ENCODE measurements at places on chromosomes 7 and 10.

DNA sequence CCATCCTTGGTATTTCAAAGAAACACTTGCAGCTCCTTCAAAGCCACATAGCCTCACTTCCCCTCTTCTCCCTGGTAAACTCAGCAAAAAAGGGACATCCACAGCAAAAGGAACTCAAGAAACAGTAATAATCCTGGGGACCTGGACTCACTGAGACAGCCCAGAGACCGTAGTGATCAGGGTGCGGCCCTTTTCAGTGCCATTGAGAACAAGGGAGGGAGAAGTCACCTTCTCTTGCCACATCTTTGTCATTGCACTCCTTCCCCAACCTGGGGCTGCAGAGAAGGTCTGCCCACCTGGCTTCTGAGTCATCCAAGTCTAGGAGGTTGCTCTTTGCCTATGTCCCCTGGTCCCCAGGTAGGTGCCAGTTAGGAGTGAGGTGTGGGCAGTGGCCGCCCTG, 93.9 kb upstream of the SH2B2 start:
- no peak for DNase-seq

GRCh38 chr7:135169964-135170273, 588 bp downstream of the CYREN start:
- DNase-seq = no peak

DNA sequence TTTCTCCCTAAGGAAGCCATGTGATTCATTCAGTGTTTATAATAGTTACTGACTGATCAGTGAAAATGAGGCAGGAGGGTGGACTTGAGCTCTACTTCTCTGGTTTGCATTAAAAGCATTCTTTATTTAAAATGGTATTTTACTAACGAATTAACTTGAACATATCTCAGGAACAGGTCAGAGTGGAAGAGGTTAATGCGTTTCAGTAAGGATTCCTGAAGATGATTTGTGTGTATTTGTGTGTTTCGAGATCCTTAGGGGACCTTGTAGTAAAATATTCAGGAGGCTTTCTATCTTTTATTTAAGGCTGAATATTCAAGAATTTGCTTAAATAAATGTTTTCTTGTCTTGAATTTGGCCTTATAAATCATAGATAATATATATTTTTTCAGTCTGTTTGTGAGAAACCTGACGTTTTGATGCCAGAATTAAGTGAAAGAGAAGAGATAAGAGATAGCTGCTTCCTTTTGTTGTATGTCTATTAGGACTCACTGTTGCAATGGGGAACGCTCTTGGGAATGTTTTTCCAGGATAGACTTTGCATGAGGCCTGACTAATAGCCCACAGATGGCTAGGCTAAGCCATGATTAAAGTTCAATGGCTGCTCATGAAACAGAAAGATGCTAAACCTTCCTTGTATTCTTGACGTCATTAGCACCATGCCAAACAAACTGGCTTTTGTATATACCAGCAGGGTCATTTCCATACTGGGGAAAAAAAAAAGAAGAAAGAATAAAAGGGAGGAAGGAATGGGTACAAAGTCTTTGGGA, 93.8 kb upstream of the MTPN start:
- no peak for DNase-seq

GRCh38 chr7:29806208-29806994, at the start of gene WIPF3:
TSS of gene WIPF3 (plus strand) at chr7:29806508. CDS start at chr7:29834725, 28,217 bp downstream.
- DNase-seq = no peak

- DNase-seq = no peak
Measured at GRCh38 chr7:70153933-70154332, 555.7 kb downstream of the AUTS2 start.

GRCh38 chr7:127769696-127770400, 117.9 kb downstream of the SND1 start:
- no peak for DNase-seq

DNA sequence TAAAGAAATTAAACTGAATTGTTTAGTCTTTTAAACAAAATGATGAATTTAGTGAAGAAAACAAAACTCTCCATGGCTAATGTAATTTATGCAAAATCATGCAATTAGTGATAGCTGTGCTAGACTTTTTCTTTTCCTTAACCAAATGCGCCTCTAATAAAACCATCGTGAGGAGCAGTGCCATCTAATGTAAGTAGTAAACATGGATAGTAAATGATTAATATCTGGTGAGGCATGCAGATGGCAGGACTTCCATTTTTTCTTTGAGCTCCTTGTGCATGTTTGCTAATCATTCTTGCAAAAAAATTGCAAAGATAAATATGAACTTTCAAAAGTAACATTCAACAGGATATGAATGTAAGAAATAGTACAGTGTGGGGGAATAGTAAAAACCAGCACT, 2.3 kb downstream of the INSYN2A start:
- DNase-seq = no peak

- DNase-seq = no peak
Measured at GRCh38 chr10:59960751-59961150, 54.4 kb upstream of the CCDC6 start.

GRCh38 chr7:111083413-111083812, 7.5 kb upstream of the LRRN3 start:
- peak; percentile 64 for DNase-seq

GRCh38 chr7:73974101-73974947, 53.6 kb upstream of the ELN start:
- no peak for DNase-seq

- no peak for DNase-seq
Measured at GRCh38 chr7:122018032-122018431, 126.0 kb downstream of the AASS start.

DNA sequence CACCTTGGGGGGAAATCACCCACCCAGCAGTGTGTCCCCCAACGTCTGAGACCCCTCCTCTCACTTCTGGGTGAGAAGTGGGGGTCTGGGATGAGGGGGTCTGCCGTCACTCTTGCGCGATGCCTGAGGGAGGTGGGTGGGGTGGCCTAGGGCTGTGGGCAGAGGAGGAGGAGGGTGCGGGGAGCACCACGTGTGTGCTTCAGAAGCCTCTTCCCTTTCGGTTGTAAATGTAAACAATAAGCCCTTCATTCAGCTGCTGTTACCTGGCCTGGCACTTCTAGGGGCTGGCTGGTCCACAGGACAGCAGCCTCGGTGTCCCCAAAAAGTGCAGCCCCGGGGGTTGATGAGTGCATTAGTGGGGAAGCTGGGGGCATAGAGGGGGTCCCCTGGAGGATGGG, 1.3 kb downstream of the CLIP2 start:
- DNase-seq = no peak

GRCh38 chr7:8052824-8053223, 84.2 kb downstream of the GLCCI1 start:
- DNase-seq = no peak

- DNase-seq = no peak
Measured at GRCh38 chr7:55590517-55591281, 18.4 kb upstream of the VOPP1 start.

DNA sequence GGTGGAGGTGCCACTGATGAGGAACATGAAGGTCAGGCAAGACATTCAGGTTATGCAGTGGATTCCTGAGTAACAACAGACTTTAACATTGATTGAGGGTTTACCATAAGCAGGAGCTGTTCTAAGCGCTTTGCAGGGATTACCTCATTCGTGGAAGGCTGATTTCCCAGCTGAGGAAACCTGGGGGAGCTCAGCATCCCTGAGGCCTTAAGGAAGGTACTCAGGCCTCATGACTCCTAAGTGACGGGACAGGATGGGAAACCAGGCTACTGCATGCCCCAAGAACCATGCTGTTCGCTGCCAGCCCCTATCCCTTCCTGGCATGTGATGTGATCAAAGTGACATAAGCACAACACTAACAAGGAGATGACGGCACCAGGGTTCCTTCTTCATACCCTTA, 143.6 kb upstream of the NFE2L3 start:
- no peak for DNase-seq

GRCh38 chr7:113710310-113711096, 208.3 kb downstream of the PPP1R3A start:
- DNase-seq = peak; percentile 27

DNA sequence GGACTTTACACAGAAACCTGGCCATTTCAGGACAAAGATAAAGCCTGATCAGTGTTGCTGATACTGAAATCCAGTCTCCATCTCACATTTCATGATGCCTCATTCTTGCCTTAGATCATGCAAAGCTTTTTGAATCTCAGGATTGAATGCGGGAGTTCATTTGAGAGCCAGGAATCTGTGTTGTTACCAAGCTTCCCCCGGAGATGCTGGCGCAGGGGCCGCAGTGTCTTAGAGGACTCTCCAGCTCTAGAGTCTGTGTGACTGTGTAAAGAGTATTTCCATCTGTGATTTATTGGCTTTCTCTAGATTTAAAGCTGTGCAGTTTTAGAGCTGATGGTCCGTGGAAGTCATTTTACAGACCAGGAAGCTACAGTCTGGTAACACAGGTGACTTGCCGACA, 32.0 kb downstream of the LMTK2 start:
- DNase-seq = no peak

DNA sequence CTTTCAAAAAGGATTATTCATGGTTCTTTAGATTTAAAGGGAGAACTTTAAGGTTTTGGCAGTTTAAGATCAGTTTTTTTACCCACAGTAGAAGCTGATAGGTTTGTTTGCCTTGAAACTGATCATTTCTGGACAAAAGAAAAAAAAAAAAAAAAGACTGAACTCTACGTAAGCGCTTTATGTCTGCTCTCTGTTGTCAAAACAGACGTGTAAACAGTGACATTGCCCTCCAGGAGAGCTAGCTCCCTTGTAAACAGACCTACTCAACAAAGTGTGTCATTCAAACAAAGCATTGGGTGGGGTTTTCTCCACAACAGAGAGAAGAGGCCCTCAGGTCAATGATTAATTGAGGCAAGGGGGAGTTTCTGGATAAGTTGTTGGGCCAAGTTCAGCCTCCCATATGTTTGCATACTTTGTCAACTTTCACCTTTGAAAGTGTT, 568.1 kb upstream of the LRRN3 start:
- no peak for DNase-seq

DNA sequence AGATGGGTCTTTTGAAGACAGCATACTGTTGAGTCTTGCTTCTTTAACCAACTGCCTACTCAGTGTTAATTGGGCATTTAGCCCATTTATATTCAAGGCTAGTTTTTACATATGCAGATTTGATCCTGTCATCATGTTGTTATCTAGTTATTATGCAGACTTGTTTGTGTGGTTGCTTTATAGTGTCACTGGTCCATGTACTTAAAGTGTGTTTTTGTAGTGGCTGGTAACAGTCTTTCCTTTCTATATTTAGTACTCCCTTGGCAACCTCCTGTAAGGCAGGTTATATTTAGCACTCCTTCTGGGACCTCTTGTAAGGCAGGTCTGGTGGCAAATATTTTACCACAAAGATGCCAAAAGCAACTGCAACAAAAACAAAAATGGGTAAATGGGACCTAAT, 66.7 kb downstream of the TES start:
- no peak for DNase-seq

- DNase-seq = no peak
Measured at GRCh38 chr10:114271779-114272167, 32.7 kb downstream of the VWA2 start.

GRCh38 chr7:38795593-38795992, 113.4 kb downstream of the VPS41 start:
- no peak for DNase-seq

- no peak for DNase-seq
Measured at GRCh38 chr10:117184296-117184695, 13.0 kb upstream of the KCNK18 start.

DNA sequence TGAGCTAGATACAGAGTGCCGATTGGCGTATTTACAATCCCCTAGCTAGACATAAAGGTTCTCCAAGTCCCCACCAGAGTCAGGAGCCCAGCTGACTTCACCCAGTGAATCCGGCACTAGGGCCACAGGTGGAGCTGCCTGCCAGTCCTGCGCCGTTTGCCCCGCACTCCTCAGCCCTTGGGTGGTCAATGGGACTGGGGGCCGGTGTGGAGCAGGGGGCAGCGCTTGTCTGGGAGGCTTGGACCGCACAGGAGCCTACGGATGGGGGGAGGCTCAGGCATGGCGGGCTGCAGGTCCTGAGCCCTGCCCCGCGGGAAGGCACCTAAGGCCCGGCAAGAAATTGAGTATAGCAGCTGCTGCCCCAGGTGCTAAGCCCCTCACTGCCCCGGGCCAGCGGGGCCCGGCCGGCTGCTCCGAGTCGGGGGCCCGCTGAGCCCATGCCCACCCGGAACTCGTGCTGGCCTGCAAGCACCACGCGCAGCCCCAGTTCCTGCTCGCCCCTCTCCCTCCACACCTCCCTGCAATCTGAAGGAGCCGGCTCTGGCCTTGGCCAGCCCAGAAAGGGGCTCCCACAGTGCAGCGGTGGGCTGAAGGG, 1113.8 kb upstream of the LRRTM3 start:
- DNase-seq = no peak

DNA sequence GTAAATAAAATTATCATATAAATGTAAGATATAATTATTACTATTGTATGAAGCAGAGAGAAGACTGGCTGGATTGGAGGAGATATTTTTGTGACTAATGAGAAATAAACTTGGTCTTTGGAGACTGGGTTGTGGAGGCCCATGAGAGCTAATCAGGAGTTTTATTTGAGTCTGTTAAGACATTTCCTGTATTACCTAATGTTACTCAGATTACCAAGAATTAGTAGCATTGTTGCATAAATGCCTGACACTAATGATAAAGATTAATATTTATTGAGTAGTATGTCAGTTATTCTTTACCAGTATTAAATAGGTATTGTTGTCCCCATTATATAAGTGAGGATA, 7.1 kb downstream of the CCDC126 start:
- DNase-seq = no peak

GRCh38 chr10:76052682-76053503, 621.5 kb downstream of the LRMDA start:
- DNase-seq = no peak

GRCh38 chr7:134083766-134084487, 43.2 kb upstream of the LRGUK start:
- DNase-seq = no peak

GRCh38 chr10:91556691-91557566, 75.9 kb downstream of the PPP1R3C start:
- DNase-seq = no peak

DNA sequence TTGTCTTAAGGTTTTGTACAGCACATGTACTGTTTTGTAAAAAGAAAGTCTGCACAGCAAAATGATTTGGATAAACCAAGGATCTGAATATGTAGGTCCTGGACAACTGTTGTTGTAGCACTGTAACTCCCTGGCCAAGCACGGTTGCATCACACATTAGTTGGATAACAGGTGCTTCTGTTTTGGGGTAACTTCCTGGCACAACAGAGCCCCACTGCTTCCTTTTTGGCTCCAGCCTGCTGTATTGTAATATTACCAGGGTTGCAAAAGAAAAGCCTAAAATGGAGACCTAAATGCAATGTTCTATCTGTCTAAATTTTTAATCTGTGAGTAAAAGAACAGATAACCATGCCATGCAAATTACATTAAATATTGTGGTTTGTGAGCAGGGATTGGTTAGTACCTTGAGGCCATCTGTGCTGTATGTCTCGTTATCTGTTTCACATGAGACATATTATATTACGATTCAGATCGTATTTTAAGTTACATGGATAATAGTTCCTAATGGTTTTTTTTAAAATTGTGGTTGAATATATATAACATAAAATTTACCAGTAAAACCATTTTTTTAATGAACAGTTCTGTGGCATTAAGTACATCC, 27.5 kb upstream of the WAC start:
- DNase-seq = no peak

- DNase-seq = no peak
Measured at GRCh38 chr7:14235056-14235455, 245.6 kb upstream of the ETV1 start.

GRCh38 chr7:7294911-7295310, 112.6 kb downstream of the C1GALT1 start:
- no peak for DNase-seq

GRCh38 chr10:7337431-7338171, 73.2 kb downstream of the SFMBT2 start:
- DNase-seq = peak; percentile 2

- DNase-seq = peak; percentile 86
Measured at GRCh38 chr7:92245487-92246359, at the start of the genes ANKIB1 and KRIT1. TSS of gene ANKIB1 (plus strand) at chr7:92245974. CDS start at chr7:92294979, 49,005 bp downstream. TSS of gene KRIT1 (minus strand) at chr7:92245914. CDS start at chr7:92242135, 3,779 bp downstream.

GRCh38 chr10:76297780-76298281, 866.4 kb downstream of the LRMDA start:
- DNase-seq = no peak
